ENCODE measurements at places on chromosomes 12 and 14.

DNA sequence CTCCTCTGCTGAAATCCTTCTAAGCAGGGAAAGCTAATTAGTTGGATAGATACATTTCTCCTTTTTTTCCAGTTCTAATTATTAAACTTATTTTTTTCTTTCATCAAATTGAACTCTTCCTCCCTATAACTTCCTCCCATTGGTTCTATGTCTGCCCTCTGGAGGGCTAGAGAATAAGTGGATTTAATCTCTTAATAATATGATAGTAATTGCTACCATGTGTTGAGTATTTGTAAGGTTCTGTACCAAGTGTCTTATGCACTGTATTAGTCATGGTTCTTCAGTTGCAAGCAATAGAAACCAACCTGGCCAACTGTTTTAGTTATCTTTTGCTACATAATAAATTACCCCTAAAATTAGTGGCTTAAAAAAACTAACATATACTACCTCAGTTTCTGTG is 190.5 kb upstream of the PLXNC1 start:
- no peak for DNase-seq

DNA sequence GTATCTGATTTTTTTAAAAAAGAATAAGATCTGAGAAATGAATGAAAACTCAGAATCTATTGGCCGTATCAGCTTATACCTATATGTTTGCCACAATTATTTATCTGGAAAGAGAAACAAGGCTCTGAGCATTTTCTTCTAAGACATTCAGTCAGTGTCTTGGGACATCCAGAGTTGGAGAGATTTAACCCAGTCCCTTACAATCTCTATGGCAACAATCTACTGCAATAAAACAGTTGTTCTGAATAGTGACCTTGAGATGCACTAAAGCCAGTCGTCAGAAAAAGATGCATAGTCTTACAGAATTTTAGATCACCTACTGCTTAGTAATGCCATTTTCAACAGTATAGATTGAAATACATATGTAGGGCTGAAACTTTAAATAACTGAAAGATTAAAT is 52.0 kb upstream of the SOCS2 start:
- DNase-seq: no peak

- DNase-seq: no peak
Measured at GRCh38 chr14:98133806-98134205, 1138.2 kb downstream of the BCL11B start.

- no peak for DNase-seq
Measured at GRCh38 chr12:69981881-69982475, 157.0 kb downstream of the MYRFL start.

GRCh38 chr14:20857630-20858261 is 33.4 kb upstream of the RNASE3 start:
- DNase-seq: peak; percentile 63

DNA sequence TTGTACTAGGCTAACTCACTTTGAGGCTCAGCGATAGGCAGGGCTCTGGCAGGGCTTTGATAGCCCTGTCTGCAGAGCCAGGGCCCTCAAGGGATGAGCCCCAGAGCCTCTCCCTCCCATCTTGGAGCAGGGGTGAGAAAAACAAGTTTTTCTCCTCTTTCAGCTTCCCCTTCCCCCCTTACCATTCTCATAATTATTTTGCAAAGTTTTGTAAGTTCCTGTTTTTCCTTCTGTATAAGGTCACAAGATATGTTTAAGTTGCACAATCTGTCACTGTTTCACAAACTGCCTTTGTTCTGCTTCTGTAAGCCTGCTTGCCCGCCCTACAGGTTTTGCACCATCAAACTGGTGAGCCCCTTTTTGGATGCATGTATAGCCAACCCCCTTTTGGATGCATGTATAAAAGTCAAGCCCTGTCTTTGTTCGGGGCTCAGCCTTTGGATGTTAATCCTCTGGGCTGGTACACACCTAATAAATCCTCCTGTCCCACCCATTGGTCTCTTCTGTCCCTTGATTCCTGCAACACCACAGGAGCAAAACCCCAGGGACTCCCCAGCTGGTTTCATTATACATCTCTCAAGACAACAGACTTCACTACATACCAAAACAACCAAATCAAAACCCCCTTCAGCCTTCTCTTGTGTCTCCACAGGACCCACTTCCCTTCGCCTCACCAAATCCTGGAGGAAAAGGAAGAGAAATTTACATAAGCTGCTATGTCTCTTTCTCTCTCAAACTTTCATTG is 52.5 kb upstream of the RESF1 start:
- DNase-seq: no peak

DNA sequence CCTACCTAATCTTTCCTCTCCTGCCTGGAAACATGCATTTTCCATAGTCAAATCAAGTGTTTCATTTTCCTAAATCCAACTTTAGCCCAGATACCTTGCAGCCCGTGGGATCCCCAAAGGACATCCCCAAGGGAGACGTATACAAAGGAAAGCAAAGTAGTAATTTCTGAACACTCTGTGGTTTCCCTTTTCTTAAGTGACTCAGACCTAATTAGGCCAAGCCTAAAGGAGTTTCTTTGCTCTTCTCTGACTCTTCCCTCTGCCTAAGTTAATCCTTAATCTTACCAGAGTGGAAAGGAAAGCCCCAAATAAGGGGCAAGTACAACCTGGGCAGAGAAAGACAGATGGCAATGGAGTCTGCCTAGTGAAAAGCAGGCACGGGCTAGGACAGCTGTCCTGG is 250.3 kb downstream of the SPTSSA start:
- DNase-seq: no peak

GRCh38 chr12:121534495-121535148 is 46.2 kb downstream of the KDM2B start:
- no peak for DNase-seq

- DNase-seq: no peak
Measured at GRCh38 chr12:67732857-67733256, 84.3 kb downstream of the DYRK2 start.

All from activated naive CD4-positive, alpha-beta T cell (primary cell).